Peyer's patch (tissue), 4 donors: ENCODE measurements at places on chromosomes 7 and 10.

DNA sequence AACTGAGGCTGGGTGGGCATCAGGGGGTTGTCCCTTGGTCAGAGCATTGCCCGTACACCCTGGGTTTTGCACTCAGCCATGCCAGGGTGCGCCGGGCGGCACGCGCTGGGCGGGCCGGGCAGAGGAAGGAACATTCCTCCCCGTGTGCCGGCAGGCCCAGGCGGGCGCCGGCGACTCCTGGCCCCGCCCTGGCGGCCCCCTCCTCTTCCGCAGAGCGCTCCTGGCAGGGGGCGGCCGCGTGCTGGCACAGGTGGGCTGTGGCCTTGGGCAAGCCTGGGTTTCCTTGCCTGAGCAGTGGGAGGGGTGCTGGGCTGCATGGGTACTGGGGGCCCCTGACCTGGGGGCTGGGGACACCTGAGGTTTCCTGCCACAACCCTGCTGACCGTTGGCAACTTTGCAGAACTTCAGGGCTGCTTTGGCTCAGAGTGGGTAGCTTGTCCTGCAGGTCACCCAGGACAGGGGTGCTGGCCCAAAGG lies 3.9 kb downstream of the LFNG start:
- DNase-seq, result no peak

DNA sequence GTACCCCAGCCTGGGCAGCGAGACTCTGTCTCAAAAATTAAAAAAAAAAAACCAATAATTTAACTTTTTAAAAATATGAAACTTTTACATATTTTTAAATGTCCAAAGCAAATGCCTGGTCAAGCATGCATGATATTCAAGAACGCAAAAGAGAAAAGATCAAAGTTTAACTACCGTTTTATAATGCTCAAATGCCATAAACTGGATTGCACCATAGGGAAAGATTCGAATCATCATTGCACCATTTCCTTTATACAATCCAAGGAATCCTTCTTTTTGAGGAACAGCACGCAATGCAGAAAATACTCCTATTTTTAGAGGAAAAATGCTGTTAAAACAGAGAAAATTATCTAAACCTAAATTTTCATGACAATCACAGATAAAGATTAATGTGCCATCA lies 20.9 kb downstream of the SLC25A16 start:
- no peak for DNase-seq

DNA sequence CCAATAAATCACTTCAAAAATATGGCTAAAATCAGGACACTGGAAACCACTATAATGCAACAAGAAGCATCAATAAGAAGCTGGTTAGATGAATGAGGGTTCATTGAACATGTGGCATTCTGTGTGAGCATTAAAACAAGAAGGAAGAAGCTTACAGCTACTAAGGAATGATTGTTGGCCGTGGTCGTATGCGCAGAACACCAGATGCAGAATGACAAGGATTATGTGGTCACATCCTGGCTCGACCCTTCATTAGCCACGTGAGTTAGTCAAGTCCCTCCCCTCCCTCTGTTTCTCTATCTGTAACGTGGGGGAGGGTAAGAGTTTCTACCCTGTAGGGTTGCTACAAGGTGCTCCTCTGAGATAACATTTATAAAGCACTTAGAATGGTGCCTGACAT lies 174.3 kb downstream of the ADAM12 start:
- no peak for DNase-seq

DNA sequence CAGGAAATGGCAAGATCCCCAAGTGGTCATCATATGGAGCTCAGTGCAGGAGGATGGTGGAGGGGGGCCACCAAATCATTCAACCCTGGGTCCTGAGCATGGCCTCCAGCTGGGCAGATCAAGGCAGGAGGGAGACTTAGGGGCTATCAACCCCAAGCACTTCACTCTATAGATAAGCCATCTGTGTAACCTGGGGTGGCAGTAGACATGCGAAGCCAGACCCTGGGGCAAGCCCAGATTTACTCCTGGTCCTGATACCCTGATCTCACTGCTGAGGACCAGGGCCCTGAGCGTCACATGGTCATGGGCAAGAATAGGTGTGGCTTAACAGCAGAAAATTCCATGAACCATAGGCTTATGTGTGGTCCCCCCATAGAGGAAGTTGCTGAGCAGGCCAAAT lies 173.0 kb upstream of the ADCY1 start:
- DNase-seq, result no peak

DNA sequence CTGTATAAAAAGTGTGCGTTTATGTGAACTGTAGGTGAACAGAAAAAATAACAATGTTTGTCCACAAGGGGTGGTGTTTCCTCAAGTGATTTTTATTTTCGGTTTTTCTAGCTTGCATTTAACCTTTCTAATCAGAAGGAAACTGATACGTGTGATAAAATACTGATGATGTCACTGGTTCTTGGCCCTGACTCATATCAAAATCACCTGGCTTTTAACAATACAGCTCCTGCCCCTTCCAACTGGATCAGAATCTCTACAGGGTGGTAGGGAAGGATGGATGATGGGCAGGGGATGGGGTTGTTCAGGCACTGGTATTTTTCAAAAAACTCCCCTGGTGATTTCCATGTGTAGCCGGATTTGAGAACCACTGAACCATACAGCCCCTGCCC lies 10.9 kb downstream of the NPFFR1 start:
- DNase-seq, result no peak

DNA sequence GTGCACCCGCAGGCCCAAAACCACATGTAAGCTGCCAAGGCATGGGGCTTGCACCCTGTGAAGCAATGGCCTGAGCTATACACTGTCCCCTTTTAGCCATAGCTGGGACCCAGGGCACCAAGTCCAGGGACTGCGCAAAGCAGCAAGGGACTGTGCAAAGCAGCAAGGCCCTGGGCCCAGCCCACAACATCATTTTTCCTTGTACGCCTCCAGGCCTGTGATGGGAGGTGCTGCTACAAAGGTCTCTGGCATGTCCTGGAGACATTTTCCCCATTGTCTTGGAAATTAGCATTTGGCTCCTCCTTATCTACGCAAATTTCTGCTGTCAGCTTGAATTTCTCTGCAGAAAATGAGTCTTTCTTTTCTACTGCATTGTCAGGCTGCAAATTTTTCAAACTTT lies 24.8 kb downstream of the ARHGAP19 start:
- DNase-seq, result no peak

DNA sequence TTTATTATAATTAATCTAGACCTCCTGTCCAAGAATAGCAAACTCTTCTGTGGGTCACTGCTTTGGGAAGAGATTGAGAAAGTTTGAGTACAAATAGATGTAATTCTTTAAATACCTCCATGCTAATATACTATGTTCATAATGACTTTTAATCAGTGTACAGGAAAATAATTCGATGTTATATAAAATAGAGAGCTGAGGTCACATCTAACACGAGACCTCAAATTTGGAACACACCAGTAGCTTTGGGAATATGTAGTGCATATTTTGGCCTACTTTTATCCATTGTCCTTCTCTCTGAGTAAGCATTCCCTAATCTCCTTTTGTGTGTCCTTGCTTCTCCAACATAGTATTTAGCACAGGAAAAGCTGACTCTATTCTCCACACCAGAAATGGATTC lies 27.3 kb upstream of the CABCOCO1 start:
- DNase-seq, result no peak

- DNase-seq, result no peak
Observed at GRCh38 chr7:135757719-135758411, 9.3 kb upstream of the FAM180A start.
